ENCODE measurements at places on chromosomes 4 and X.

- H3K36me3 ChIP-seq = no peaks in the 10 kb centered on the region
- no peaks in the 10 kb centered on the region for H3K4me1 ChIP-seq
- H3K27ac ChIP-seq = no peak overlapping the region
- no peak overlapping the region for H3K4me3 ChIP-seq
- H3K27me3 ChIP-seq = no peaks in the 10 kb centered on the region
Measured at GRCh38 chr4:163600727-163601126, 106.2 kb downstream of the TMA16 start.

GRCh38 chrX:134679221-134679620 lies 20.9 kb upstream of the PLAC1 start:
- no peak for DNase-seq
- H3K4me1 ChIP-seq = no peaks in the 10 kb centered on the region
- no peak overlapping the region for H3K4me3 ChIP-seq
- H3K36me3 ChIP-seq = no peaks in the 10 kb centered on the region
- no peak overlapping the region for H3K27ac ChIP-seq

DNA sequence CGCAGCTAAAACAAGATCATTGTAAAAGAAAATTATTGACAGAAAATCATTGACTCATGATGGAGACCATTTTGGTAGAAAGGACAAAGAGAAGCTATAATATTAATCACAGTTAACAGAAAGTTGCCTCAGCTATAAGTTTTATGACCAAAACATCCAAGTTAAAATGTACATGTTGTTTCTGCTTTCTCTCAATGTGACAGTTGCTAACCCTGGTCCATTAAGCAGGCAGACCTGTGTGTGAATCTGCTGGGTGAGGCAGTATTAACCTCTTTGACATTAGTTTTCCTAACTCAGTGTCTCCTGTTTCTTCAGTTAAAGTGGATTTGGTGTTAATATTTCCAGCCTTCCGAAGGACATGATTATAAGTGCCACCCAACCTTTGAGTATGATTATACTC lies 94.8 kb upstream of the DCLK2 start:
- no peaks in the 10 kb centered on the region for H3K36me3 ChIP-seq
- no peak overlapping the region for H3K4me3 ChIP-seq
- no peak for DNase-seq
- no peaks in the 10 kb centered on the region for H3K27me3 ChIP-seq

- H3K4me1 ChIP-seq = no peaks in the 10 kb centered on the region
- H3K27ac ChIP-seq = no peak overlapping the region
- H3K36me3 ChIP-seq = no peaks in the 10 kb centered on the region
Measured at GRCh38 chr4:4408576-4409335, 21.9 kb downstream of the NSG1 start.

GRCh38 chrX:22987452-22987851 lies 12.3 kb upstream of the DDX53 start:
- H3K27ac ChIP-seq = no peak overlapping the region
- H3K4me3 ChIP-seq = no peak overlapping the region
- no peaks in the 10 kb centered on the region for H3K27me3 ChIP-seq
- H3K36me3 ChIP-seq = no peaks in the 10 kb centered on the region
- DNase-seq = no peak

GRCh38 chr4:105979506-105979905 lies 84.2 kb downstream of the NPNT start:
- H3K4me3 ChIP-seq = no peak overlapping the region
- no peak overlapping the region for H3K27ac ChIP-seq
- no peaks in the 10 kb centered on the region for H3K4me1 ChIP-seq
- H3K27me3 ChIP-seq = no peaks in the 10 kb centered on the region

DNA sequence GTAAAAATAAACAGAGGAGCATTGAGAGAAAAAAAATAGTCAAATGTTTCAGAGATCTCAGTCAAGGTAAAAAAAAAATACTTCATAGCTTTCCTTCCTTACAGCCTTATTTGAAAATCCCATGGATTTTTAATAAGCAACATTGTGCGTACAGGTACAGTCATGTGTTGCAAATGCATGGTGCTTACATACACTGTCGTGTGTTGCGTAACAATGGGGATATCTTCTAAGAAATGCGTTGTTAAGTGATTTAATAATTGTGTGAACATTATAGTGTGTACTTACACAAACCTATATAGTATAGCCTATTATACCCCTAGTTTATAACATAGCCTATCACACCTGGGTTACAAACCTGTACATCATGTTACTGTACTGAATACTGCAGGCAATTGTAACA lies 172.0 kb downstream of the UGT8 start:
- H3K27me3 ChIP-seq = no peaks in the 10 kb centered on the region
- DNase-seq = no peak
- no peak overlapping the region for H3K27ac ChIP-seq
- no peaks in the 10 kb centered on the region for H3K36me3 ChIP-seq
